ENCODE measurements at places on chromosomes 4 and X.

GRCh38 chr4:168710353-168710946 is 213.6 kb downstream of the PALLD start:
- DNase-seq = peak; percentile 44

DNA sequence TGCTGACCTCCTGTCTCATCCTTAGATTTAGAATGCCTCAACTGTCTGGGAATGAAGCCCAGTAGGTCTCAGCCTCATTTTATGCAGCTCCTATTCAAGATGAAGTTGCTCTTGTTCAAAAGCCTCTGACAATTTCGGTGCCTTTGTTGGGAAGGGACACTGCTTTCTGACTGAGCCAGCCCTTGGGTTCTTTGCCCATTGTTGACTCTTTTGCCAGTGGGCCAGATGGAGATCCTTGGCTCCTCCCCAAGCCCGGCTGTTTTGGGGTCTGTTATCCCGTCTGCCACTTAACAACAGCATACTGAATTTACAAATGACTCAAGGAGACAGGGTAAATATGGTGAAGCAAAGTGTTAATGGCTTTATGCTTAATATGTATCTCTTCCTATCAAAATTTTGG is 58.3 kb upstream of the PRKX start:
- no peak for DNase-seq

GRCh38 chrX:45850197-45850774 is 649.6 kb upstream of the DIPK2B start:
- DNase-seq = peak; percentile 36

GRCh38 chrX:14095702-14096101 is 66.0 kb upstream of the GEMIN8 start:
- DNase-seq = peak; percentile 60

GRCh38 chr4:171583790-171584189 is 229.4 kb upstream of the GALNTL6 start:
- DNase-seq = no peak

DNA sequence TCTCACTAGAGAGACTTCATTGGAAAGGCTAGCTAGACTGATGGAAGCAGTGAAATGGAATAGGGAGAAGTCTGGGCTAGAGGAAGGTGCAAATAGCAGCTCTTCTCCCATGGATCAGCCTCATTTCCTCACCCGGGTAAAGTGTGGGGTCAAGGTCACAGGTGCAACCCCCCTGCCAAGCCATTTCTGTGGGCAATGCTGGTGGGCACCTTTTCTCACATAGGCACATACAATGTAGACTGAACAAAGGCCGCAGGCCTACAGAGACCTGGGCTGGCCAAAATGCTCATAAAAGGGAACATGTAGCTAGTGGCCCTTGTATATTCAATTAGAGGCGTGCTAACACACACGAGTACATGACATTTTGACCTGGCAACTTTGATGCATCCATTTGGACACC is 71.5 kb upstream of the EFNB1 start:
- DNase-seq = no peak

DNA sequence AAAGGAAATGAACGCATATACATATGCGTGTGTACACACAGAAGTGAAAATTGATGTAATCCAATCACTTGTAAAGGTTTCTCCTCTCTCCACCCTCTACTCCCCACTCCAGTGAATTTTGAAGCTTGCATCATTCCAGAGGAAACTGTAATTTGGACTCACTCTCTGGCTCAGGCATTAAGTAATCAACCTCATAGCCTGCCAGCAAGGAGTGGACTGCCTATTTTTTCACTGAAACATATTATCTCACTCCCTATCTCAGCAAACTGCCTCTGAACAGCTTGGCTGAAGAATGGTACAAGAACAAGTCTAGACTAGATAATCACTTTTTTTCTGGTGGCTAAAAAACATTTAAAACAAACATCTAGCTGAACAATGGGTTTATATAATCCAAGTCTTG is 124.2 kb downstream of the C4orf51 start:
- DNase-seq = no peak

- no peak for DNase-seq
These were observed at the start of gene TRIML2 for GRCh38 chr4:188109157-188109755. Gene TRIML2 (minus strand): TSS chr4:188109603. CDS start chr4:188105368, 4,235 bp downstream.

DNA sequence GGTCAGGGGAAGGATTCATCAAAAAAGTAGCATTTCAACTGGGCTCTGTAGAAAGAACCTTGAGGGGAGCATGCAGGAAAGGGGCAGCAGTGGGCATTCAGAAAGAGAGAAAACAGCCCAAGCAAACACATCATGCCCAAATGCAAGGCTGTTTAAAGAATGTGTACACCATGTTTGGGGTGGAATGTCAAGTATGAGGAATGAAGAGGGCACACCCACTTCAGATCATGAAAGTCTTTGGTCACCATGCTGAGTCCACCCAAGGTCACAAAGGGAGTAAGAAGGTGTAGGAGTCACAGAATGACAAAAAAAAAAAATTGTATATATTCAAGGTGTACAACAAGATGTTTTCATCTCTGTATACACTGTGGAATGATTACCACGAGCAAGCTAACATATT is 9.4 kb downstream of the S100G start:
- no peak for DNase-seq

DNA sequence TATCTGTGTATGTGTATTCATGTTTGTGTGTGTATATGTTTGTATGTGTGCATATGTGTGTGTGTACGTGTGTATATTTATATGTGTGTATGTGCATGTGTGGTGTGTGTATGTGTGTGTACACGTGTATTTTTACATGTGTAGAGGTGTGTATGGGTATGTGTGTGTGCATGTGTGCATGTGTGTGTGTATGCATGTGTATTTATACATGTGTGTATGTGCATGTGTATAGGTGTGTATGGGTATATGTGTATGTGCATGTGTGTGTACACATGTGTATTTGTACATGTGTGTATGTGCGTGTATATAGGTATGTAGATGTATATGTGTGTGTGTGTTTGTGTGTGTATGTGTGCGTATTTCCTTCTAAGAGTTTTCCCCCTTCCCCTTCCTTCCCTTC is 207.7 kb upstream of the ATP6AP2 start:
- DNase-seq = no peak

- DNase-seq = no peak
These were observed 50.4 kb upstream of the ELOVL6 start for GRCh38 chr4:110248831-110249253.

DNA sequence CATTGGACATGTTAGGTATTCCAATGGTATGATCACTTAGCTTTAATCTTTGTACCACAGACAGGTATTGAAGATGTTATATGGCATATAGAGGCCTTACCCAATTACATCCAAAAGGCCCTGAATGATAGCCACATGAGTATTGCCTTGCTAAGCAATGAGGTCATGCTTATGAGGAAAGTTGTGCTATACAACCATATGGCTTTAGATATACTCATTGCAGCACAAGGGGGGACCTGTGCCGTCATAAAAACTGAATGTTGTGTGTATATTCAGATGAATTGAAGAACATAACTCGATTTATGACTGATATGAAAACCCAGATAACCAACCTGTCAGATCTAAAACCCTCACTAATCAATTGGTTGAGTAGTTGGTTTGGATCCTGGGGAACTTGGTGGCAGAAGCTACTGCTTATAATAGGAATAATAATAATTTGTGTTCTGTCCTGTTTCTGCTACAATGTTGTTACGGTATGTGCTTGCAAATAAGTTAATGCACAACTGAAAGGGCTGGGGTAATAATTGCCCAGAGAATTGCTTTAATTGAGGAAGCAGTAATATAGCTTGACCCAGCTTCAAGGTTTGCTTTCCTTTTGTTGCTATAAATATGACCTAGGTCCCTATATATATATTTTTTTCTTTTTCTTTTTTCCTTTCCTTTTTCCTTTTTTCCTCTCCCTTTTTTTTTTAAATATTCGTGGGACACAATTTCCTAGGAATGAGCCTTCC is 21.5 kb upstream of the CSTF2 start:
- no peak for DNase-seq

DNA sequence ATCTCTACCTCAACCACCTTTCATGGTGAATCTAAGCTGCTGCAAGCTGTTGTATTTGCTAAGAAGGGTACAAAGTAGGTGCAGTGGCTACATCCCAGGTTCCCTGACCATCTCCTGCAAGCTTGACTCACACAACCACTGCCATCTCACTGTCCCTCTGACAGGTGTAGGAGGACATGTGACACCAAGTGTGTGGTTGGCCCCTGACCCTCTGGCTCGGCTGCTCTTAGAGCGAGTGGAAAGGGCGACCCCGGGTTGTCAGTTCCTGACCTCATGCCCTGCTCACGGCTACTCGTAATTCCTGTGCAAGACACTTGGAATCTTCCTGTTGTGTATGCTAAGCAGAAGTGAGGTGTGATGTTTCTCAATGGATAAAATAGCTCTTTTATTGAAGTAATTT is 184.4 kb downstream of the DCLK2 start:
- no peak for DNase-seq

- no peak for DNase-seq
These were observed 60.4 kb downstream of the ZCCHC12 start for GRCh38 chrX:118883994-118884393.

- peak; percentile 76 for DNase-seq
These were observed 18.4 kb downstream of the MAGEB17 start for GRCh38 chrX:16185725-16186136.

GRCh38 chr4:164081801-164082200 is 587.3 kb downstream of the TMA16 start:
- no peak for DNase-seq

GRCh38 chr4:141021397-141022110 is 111.7 kb downstream of the RNF150 start:
- no peak for DNase-seq

- no peak for DNase-seq
These were observed 4.2 kb upstream of the ABCG2 start for GRCh38 chr4:88162626-88163025.

- no peak for DNase-seq
These were observed 83.5 kb downstream of the NPNT start for GRCh38 chr4:105978684-105979296.

DNA sequence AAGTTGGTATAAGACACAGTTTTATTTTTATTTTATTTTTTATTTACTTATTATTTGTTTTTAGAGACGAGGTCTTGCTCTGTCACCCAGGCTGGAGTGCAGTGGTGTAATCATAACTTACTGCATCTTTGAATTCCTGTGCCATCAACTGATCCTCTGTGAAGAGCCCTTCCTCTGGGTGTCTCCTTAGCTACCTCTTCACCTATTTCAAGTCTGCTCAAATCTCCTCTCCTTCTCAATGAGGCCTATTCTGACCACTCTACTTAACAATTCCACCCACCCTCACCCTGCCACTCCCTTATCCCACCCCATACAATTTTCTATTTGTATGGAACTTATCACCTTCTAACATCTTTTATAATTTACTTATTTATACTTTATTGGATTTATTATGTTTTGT is 183.4 kb downstream of the PPP3CA start:
- DNase-seq = peak; percentile 27

- no peak for DNase-seq
These were observed 169.2 kb upstream of the RBPJ start for GRCh38 chr4:26151615-26152014.

DNA sequence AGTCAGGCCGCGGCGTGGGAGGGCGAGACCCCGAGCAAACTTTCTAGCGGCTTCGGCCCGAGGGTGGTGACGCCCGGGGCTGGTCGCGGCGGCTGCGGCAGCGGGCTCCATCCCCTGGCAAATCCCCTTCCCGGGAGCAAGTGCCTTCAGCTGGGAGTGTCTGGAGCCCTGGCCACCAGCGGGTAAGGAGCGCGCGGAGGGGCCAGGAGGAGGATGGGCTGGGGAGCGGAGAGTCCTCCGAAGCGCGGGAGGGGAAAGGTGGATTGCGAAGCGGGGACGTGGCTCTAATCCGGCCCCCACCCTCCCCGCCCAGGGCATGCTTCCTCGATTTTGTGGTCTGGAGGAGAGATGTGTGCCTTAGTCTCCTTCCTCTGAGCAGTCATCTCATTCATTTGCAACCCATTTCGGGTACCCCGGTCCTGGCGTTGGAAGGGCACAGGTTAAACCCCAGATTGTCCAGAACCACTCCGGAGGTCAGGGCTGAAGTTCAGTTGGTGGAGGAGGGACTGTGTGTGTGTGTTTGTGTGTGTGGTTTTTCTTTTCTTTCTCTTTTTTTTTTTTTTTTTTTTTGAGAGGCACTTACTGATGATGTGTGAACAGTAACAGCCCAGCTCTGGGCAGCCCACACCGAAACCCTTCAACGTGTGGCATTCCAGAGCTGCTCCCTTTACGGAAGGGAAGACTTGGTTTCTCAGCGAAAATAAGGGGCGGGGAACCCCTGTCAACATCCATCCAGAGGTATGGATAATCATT is 516 bp downstream of the SGMS2 start:
- DNase-seq = no peak

DNA sequence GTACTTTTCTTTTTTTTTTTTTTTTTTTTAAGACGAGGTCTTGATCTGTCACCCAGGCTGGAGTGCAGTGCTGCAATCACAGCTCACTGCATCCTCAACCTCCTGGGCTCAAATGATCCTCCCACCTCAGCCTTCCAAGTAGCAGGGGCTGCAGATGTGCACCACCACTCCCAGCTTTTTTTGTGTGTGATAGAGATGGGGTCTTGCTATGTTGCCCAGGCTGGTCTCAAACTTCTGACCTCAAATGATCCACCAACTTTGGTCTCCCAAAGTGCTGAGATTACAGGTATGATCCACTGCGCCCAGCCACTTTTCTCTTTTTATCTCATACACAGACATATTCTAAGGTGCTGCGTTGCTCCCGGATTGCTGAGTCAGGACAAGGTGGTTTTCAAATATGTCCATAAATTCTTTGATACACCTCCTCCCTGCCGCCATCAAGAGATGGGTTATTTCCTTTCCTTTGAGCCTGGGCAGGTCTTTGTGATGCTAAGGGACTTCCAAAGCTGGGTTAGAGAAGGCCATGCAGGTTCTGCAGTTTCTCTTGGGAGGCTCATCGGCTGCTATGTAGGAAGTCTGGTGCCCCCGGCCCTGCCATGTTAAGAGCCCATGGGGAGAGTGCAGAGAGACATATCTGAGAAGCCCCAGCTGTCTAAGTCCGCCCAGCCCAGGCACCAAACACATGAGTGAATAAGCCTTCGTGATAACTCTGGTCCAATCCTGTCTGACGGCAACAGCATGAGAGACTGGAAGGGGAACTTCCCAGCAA is 8.4 kb upstream of the PLA2G12A start:
- DNase-seq = no peak

- no peak for DNase-seq
These were observed 19.2 kb downstream of the STIM2 start for GRCh38 chr4:26879805-26880204.

GRCh38 chr4:26826721-26827120 is 33.9 kb upstream of the STIM2 start:
- DNase-seq = peak; percentile 99

DNA sequence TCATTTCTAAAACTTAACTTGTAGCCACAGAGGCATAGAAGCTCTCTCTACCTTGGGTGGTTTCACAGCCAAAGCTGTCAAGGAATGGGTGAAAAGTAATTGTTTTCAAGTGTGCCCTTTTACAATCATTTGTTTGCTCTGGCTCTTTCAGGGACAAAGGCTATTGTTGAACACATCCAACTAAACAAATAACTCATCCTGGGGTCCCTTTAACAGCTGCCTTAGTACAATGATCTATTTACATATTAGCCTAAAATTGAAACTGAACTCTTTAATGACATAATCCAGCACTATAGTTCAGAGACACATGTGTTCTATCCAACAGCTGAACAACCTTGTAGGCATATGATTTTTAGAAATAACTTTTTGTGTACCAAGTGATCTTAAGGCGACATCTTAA is 3.7 kb downstream of the HHIP start:
- DNase-seq = no peak

GRCh38 chr4:143354990-143355389 is 18.3 kb downstream of the GAB1 start:
- no peak for DNase-seq

All from NB4 (cell line).